ENCODE measurements at places on chromosomes 6 and 20.
A peak's percentile ranks its signal among the peaks of the same experiment; 100 is the strongest.

DNA sequence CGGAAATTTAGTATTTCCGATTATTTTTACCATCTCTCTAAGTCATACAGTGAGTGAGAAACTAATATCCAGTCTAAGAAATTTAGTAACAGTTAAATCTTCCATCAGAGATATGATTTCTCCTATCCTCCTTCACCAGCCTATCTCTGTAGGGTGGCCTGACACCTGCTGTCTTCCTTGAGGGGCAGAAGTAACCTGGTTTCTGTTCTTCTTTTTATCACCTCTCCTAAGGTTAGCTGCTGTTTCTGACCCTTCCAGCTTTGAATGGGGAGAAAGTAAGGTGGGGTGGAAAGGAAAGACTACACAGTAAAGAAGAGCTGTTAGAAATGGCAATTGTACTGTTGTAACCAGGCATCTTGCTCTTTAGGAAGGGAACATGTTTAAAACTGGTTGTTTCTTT is 447.7 kb downstream of the PHF3 start:
- H3K4me1 ChIP-seq = no peaks in the 10 kb centered on the region
- H3K36me3 ChIP-seq = no peaks in the 10 kb centered on the region
- no peak for ATAC-seq
- H3K4me3 ChIP-seq = no peak overlapping the region

- no peaks in the 10 kb centered on the region for H3K4me1 ChIP-seq
- no peaks in the 10 kb centered on the region for H3K36me3 ChIP-seq
- no peak overlapping the region for H3K27ac ChIP-seq
- ATAC-seq = no peak
These were observed 59.9 kb downstream of the CNBD2 start for GRCh38 chr20:36028106-36028808.

GRCh38 chr6:148565321-148565926 is 181.4 kb upstream of the UST start:
- peaks cover 18% of the 10 kb centered on the region for H3K4me1 ChIP-seq
- H3K4me3 ChIP-seq = no peak overlapping the region
- H3K27me3 ChIP-seq = peaks cover 5% of the 10 kb centered on the region
- H3K36me3 ChIP-seq = no peaks in the 10 kb centered on the region

GRCh38 chr6:157121897-157122296 is 201.4 kb downstream of the TMEM242 start:
- H3K36me3 ChIP-seq = peaks cover 29% of the 10 kb centered on the region
- no peak for ATAC-seq
- peaks cover 18% of the 10 kb centered on the region for H3K4me1 ChIP-seq
- no peak overlapping the region for H3K27ac ChIP-seq
- no peaks in the 10 kb centered on the region for H3K27me3 ChIP-seq
- H3K4me3 ChIP-seq = no peak overlapping the region

- H3K27ac ChIP-seq = no peak overlapping the region
- ATAC-seq = no peak
- peaks cover 68% of the 10 kb centered on the region for H3K27me3 ChIP-seq
These were observed 28.4 kb upstream of the BTN3A2 start for GRCh38 chr6:26336355-26337198.

GRCh38 chr6:14573703-14574290 is 456.2 kb downstream of the CD83 start:
- H3K4me1 ChIP-seq = peaks cover 20% of the 10 kb centered on the region
- no peaks in the 10 kb centered on the region for H3K27me3 ChIP-seq
- no peaks in the 10 kb centered on the region for H3K36me3 ChIP-seq
- H3K27ac ChIP-seq = peak overlapping the region; percentile 17

- H3K27ac ChIP-seq = no peak overlapping the region
- ATAC-seq = no peak
- no peaks in the 10 kb centered on the region for H3K27me3 ChIP-seq
- no peak overlapping the region for H3K4me3 ChIP-seq
- H3K4me1 ChIP-seq = no peaks in the 10 kb centered on the region
These were observed 263.4 kb downstream of the NKAIN2 start for GRCh38 chr6:124066946-124067552.

DNA sequence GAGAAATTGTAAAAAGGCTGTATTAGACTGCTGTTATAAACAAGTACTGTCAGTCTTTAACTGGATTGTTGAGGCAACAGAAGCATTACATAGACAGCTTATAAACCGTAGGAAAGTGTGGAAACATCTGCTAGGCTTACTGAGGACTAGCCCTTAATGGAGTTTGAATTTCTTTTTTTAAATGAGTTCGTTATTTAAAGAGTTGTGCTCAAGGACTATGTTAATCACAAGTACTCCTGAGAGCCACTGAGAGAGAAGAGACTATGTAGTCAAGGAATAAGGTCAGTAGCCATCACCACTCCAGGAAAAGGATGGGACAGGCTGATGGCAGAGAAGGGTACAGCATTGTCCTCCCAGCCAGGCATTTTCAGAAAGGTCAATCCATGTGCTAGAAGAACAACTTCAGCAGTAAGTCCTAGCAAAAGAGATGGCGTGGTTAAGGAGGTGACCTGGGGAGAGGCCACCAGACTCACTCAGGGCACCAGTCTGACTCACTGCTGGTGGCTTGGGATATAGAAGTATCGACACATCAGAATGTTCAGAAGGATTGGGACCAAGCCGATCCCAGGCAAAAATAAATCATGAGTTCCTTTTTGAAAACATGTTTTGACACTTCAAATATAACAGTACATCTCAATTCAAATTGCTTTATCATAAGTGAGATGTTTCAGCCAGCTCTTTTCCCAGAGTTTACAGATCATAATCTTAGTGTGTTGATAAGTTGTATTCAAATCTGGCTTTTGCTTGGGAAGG is 6.4 kb downstream of the RPS12 start:
- H3K27ac ChIP-seq = peak overlapping the region; percentile 100
- peak; percentile 51 for ATAC-seq
- peaks cover 59% of the 10 kb centered on the region for H3K4me1 ChIP-seq
- no peak overlapping the region for H3K4me3 ChIP-seq

DNA sequence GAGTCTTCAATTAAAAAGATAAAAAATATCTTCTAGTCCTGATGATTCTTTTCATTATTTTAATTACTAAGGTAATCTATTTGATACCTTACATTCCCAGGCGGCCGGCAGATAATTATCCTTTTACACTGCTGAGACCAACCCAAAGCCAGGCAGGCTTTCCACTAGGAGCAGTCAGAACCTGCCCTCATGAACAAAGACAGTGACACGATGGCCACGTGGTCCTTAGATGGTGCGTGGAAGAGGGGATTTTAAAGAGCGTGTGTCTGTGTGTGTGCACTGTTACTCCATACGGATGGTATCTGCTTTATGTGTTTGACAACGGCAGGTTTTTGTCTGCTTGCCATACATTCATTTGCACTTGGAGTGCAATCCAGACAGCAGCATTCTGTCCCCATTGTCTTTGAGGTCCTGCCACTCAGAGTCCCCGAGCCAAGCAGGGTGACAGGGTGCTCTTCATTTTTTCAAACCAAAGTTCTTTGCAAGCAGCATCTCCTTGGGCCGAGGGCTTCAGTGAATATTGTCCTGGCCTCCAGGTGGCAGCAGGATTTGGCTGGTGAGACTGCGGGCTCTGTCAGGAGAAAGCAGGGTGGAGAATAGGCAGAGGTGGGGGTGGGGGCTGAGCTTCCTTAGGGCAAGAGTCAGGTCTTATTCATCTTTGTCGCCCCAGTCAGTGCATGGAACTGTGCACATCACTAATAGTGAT is 260.5 kb downstream of the NRN1 start:
- ATAC-seq = no peak
- H3K27me3 ChIP-seq = no peaks in the 10 kb centered on the region
- peaks cover 28% of the 10 kb centered on the region for H3K36me3 ChIP-seq

GRCh38 chr6:163599136-163599535 is 184.6 kb downstream of the QKI start:
- H3K27me3 ChIP-seq = no peaks in the 10 kb centered on the region
- no peak overlapping the region for H3K4me3 ChIP-seq
- no peaks in the 10 kb centered on the region for H3K4me1 ChIP-seq

Measured in stimulated activated memory B cell treated with anti-CD40 and anti-IgM and Interleukin-4, amounts not matched to agents 10 μg/mL and 1 μg/mL and 100 μg/mL, for 72 hours (primary cell).